ENCODE measurements at places on chromosomes 2 and 18.

DNA sequence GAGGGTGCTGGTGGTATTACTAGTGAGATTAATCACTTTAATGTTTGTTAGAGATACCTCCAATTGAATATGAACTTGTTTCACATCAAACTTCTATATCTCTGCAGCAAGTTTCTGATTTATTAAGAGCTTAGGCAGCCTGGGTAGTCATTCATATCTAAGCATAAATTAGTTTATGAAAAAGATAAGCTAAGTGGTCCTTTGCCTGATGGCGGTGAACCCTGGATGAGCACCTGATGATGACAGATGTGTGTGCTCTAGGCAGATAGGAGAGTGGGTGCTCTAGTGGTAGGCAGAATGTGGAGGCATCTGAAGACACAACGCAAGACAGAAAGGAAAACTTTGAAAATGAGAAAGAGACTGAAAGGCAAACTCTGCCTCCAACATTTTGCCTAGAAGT is 5.0 kb downstream of the FKBP7 start:
- no peak for DNase-seq

GRCh38 chr2:235286622-235287374 is 207.0 kb upstream of the AGAP1 start:
- no peak for DNase-seq

DNA sequence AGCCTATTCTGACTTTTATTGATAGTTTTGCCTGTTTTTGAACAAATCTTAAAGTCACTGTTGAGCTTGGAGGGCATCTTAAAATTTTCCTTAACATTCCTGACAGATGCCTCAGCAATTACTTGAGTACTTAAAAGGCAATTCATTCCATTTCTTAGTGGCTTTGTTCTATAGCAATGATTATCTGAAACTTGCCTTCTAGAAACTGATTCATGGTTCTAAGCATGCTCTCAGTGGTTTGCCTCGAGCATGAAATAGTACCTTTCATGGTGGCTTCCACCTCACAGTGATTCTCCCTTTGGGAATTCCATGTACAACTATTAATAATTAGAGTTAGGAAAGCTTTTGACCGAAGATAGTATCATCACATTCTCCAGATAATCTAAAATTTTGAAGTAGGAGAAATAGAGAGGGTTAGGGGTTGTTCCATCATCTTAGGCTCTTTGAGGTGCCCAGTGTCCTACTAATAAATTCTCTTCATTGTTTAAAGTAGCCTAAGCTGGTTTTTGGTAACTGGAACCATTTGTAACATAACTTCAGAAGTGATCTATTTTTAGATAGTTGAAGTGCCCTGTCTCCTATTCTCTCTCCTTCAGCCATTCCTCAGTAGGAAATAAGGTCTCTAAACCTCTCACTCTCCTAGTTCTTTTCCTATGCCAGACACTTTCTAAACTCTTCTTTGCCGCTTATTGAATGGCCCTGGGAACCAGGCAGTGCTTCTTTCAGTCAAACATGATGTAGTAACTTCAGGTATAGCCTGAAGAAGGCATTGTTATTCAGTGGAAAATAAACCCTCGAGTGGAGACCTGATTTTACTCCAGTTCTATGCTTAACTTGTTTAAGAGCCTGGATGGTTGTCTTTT is 156.1 kb downstream of the HAUS1 start:
- no peak for DNase-seq

GRCh38 chr2:109384308-109385271 is 229.2 kb downstream of the SEPTIN10 start:
- DNase-seq = peak; percentile 48

DNA sequence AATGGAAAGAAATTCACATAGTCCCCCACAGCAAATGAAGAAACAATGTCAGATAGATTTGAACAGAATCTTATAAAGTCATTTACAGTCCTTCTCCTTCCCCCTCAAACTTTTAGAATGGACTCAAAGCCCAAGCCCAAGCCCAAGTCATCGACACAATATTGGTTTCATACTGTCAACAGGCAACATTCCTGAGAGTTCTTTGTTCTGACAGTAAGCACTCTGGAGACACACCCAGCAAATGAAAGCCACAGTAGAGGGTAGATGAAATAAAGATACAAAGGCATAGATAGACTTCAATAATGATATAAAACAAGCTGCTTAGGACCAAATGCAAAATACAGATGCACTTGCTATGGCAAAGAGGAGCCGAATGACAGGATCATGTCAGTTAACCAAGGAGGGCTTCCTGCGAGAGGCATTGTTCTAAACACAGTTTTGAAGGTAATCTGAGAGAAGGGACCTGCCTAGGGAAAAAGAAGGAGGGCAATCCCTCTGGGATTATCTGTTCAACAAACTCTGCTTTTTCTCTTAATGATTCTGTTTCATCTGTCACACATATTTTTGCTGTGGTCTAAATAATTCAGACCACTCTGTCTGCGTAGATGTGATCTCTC is 97.1 kb upstream of the MAP4K3 start:
- no peak for DNase-seq

Measured in type B pancreatic cell (in vitro differentiated cells).